ENCODE measurements at places on chromosomes 6 and 20.

GRCh38 chr20:9311132-9311531, 203.3 kb upstream of the LAMP5 start:
- DNase-seq, result no peak

DNA sequence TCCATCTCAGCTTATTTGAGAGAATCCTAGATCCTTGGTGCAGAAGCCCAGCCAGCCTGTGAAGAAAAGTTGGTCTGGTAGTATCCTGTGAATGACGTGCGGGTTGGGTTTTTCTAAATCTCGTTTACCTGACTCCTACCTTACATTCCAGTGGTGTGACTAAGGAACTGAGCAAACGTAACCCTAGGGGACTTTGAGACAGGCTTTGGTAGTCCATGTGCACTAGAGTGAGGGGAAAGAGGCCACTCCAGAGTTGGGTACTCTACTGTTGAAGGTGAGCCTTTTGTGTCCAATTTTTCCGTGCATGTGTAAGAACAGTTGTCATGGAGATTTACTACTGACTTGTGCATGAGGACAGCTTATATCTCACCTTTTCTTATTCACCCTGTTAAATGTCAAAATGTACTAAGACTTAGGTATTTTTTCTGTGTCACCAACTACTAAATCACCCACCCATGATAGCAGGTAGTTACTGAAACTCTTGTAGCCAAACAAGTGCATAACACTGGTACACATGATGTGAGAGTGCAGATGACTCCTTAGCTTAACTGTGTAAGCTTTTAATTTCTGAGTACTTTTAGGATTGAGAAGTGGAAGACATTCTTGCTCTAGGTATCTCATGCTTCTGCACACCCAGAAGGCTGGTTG, 26.3 kb upstream of the PLCG1 start:
- DNase-seq, result no peak

GRCh38 chr6:52457096-52457495, 37.0 kb downstream of the EFHC1 start:
- DNase-seq, result no peak

DNA sequence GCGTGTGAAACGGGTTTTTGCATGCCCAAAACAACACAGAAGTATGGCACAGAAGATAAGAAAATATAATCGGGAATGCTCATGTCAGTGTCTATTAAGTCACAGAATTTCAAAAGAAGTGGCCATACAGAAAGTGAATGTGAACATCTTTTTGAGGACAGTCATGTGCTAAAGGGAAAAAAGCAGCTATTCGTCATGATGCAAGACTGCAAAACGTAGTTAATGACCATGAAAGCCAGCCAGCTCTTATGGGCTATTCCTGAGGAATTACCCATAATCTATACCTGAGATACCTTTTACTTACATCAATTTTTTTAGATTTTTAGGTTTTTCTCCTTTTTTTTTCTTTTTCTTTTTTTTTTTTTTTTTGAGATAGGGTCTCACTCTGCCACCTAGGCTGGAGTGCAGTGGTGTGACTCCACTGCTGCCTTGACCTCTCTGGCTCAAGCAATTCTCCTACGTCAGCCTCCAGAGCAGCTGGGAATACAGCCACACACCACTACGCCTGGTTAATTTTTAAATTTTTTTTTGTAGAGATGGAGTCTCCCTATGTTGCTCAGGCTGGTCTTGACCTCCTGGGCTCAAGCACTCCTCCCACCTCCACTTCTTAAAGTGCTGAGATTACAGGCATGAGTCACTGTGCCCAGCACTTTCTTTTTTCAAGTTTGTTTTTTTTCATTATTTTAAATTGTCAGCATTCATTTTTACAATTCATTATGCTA, 18.1 kb upstream of the ZBP1 start:
- DNase-seq, result no peak

DNA sequence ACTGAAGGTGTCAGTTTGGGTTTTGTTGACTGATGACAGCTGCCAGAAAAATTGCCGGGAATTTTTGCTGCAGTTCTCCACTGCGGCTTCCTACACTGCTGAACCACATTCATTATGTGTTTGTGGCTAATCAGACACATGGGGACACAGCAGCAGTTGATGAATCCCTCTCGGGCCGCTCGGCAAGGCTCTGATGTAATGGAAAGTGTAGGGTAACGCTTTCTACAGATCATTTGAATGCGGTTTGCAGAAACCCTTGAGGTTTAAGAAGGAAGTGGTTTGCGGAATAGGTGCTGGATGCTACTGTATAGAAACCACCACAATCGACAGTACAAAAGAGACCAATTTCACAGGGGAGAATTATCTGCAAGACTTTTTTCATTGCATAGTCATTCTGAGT, 138.7 kb upstream of the SASH1 start:
- peak; percentile 50 for DNase-seq

DNA sequence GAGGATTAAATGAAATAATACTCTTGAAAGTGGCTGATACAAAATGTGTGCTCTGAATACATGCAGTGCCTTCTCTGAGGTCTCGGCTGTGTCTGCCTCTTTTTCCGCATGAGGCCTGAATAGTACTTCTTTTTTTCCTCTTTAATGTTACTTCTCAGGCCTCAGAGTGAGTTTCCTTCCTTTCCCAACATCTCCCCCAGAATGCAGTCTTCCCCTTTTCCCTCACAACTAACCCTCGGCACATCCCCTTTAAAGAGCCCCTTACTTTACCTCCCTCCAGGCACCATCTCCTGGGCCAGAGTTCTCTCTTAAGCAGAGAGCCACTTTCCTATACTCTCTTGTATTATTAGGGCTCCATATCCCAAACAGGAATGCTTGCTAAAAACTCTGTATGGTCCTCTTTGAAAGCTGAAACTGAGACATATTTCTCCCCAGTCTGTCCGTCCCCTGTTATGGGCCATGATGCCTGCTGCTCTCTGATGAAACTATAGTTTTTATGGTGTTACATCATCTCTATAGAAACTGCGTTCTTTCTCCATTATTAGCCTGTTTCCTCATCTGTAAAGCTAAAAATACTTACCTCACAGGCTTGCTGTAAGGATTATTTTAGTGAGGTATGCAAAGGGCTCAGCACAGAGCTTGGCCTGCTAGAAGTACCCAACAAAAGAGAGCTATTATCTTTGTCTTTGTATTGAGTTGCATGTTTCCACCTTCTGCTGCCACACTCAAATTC, 2.3 kb downstream of the PLAGL2 start:
- DNase-seq, result no peak

DNA sequence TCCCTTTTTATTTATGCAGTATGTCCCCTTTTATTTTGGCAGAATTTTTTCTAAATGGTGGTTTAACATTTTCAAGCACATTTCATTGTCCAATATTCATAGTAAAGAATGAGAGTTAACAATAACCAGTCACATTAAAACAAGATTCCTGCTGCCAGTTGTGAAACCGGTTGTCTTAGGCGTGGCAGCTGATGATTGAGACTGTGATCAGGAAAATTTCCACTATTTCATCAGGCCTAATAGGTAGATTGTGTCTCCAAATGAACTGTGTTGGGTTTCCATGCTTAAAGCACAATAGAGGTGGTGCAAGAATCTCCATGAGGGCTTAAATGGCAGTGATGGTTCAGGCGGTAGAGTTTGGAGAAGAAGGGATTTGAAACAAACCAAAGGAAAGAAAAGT, 15.3 kb downstream of the PRDM1 start:
- DNase-seq, result no peak

GRCh38 chr6:150211700-150212511, 69.1 kb downstream of the PPP1R14C start:
- DNase-seq, result no peak

DNA sequence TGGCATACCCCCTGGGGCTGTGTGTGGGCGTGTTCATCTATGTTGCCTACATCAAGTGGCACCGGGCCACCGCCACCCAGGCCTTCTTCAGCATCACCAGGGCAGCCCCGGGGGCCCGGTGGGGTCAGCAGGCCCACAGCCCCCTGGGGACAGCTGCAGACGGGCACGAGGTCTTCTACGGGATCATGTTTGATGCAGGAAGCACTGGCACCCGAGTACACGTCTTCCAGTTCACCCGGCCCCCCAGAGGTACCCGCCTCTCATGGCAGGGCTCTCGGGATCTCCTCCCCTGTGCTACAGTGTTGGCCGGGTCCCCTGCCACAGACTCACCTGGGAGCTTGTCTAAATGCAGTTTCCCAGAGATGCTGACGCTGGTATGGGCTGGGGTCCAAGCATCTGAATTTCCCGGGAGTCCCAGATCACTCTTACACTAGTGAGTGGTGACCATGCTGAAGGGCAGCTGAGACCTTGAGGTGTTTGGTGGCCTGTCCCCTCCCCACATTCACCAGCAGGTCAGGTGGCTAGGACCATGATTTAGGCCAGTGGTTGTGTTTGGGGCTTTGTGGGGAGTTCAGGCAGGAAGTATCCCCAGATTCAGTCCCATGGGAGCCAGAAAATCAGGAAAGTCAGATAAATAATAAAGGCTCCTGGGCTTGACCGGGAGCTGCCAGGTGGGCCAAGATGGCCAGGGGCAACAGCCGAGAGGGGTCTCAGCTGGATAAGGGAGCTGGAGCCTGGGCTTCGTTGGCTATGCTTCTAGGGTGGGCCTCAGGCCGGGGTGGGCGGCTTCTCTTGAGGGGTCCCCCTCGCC, 11.8 kb downstream of the ENTPD6 start:
- no peak for DNase-seq

GRCh38 chr6:158367816-158368215, 55.6 kb downstream of the TULP4 start:
- no peak for DNase-seq

GRCh38 chr6:105250533-105250932, 70.7 kb upstream of the POPDC3 start:
- DNase-seq, result no peak

DNA sequence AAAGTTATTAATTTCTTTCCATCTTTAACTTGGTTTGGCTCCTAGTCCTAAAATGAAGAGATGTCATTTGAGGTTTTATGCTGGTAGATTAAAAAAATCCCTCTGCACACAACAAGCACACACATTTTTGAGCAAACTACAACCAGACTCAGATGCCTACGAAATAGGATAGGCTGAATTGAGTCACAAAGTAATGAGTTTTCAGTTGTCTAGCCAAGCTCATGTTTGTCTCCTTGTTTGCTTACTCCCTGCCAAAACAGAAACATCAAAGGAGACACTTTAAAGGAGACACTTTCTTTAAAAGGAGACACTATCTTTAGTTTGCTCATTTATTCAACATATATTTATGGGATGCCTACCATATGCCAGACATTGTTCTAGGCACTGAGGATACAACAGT, 56.2 kb downstream of the TPBG start:
- no peak for DNase-seq

GRCh38 chr20:47275548-47275947, 81.0 kb downstream of the ZMYND8 start:
- no peak for DNase-seq

GRCh38 chr20:62997417-62998035, 9.2 kb downstream of the BHLHE23 start:
- DNase-seq, result no peak

GRCh38 chr20:6886065-6886729, 118.7 kb downstream of the BMP2 start:
- no peak for DNase-seq

DNA sequence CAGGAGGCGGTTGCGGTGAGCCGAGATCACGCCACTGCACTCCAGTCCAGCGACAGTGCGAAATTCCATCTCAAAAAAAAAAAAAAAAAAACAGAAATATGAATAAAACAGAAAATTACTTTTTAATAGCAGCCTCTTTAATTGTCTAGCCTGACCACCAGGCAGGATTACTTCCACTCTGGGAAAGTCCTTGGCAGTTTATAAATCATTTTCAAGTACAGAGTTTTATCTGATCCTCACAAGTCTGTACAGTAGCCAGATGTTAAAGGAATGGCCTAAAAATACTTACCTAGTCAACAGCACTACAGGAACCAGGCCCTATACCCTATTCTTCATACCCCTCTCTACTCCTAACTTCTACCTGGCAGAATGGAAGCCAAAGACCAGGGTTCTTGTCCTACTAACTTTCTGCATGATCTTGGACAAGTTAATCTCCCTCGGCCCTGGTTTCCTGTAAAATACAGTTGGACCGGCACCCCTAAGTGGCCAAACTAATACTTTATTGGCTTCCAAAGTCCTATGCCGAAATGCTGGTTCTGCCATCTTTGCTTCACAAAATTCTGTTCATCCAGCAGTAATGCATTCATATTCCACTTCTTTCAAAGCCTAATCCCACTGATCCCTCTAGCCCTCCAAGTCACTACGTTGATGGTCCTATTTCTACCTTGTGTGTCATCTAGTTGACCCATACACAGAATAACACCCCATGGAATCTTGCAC, 1.9 kb downstream of the EIF2S2 start:
- no peak for DNase-seq

GRCh38 chr6:85620308-85620707, 22.4 kb downstream of the SYNCRIP start:
- no peak for DNase-seq

GRCh38 chr6:147507162-147508041, 1.1 kb upstream of the SAMD5 start:
- no peak for DNase-seq

DNA sequence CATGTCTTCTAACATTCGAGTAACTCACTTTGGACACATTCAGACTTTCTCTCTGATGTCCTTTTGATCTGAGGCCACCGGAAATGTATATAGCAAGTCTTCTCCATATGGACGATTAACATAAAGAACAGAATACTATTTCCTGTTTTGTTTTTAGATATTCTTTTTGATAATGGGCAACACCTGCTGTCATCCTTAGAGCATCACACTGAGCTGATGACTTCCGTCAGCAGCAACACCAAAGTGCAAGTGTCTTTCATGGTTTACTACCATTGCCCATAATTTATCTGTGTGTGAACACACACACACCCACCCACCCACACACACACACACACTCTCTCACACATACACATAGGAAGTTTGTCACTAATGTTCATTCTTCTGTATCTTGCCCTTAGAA, 112.7 kb upstream of the SIM1 start:
- DNase-seq, result no peak

DNA sequence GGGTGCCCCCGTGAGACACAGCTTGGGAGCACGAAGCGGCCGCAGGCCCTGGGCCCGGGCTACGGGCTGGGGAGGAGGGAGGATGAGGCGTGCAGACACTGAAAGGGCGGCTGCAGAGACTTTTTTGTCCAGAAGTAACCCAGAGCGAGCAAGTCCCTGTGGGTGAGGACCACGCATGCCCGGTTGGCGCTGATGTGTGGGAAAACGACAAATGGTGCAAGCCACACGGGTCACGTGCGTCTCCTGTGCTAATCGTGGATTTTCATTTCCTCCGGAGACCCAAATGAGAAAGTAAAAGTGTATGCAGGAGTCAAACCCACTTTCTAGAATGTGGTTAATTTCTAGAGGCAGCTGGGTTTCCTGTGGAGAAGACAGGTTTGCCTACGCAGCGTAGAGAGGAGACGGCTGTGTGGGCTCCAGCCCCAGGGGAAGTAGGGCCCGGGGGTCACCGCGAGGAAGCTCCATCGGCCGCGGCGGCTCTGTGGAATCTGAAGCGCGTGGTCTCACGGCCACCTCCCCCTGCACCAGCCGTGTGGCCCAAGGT, 19.0 kb downstream of the DLL1 start:
- DNase-seq, result peak; percentile 49

All from stimulated activated CD4-positive, alpha-beta T cell treated with anti-CD3 and anti-CD28 coated beads, Interleukin-15, amount 100 ng/mL, for 48 hours (primary cell).